ENCODE measurements at places on chromosomes 3 and 15.

- DNase-seq = no peak
Observed at GRCh38 chr3:73141525-73141924, 80.1 kb downstream of the EBLN2 start.

- no peak for DNase-seq
Observed at GRCh38 chr3:118181274-118181673, 853.4 kb downstream of the IGSF11 start.

DNA sequence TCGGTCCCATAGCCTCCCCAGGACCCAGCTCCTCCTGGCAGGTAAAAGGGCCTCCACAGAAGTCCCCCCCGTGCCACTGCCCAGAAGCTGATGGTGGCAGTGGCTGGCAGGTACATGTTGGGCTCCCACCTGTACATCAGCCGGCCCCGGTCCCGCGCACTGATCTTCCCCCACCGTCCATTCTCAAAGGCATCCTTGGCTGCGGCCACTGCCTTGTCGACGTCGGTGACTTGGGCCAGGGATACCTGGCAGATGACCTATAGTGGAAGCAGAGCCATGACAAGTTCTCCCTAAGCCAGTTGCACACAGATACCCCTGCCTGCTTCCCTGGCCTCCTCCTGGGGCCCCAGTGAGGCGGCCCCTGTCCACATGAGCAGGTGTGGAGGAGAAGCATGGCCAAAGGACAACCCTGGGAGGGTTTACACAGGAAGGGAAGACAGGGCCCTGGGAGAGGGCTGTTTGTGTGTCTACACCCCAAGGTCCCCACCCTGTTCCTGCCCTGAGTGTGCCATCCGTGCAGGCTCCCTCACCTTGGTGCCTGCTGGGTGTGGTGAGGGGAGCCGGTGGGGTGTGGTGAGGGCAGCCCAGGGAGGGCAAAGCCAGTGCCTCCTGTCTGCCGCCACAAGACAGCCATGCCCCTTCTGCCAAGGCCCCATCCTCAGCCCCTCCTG, 44.8 kb downstream of the ALDH1L1 start:
- DNase-seq = no peak

DNA sequence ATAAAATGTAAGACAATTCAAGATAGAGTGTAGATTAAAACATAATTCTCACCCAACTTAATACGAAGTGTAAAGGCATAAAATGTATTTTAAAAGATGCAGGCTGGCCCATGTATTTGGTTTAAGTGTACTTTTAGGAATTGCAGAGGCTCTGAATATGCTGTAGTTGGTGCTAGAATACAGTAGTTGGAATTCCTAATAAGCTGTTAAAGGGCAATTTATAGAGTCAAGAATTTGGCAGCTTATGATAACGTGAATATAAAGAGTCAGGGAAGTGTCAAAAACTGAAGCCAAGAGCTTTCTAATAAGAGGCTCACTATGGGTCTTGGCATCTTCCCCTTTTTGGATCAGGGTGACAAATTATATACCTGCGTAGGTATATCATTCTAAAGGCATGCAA, 36.5 kb downstream of the ADAMTS9 start:
- DNase-seq = no peak

- no peak for DNase-seq
Observed at GRCh38 chr3:134406331-134407238, 32.3 kb upstream of the AMOTL2 start.

GRCh38 chr15:69031013-69032001, 16.8 kb downstream of the NOX5 start:
- DNase-seq = no peak

- DNase-seq = no peak
Observed at GRCh38 chr3:171173736-171174135, 147.2 kb upstream of the SLC2A2 start.

DNA sequence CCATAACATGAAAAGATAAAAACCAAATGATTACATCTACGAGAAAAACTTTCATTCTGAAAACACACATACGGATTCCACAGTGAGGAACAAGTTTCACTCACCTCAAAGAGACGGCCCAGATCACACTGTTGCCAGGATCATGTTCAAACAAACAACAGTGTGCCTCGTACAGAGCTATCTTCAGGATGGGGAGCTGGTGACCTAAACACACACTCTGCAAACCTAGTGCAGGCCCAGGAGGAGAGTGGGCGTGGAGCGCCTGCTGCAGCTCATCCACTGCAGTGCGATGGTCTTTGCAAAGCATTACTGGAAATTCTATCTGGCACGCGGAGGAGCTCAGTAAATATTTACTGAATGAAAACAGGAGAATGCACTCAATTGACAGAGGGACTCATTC, 38.5 kb downstream of the TAMM41 start:
- DNase-seq = no peak

DNA sequence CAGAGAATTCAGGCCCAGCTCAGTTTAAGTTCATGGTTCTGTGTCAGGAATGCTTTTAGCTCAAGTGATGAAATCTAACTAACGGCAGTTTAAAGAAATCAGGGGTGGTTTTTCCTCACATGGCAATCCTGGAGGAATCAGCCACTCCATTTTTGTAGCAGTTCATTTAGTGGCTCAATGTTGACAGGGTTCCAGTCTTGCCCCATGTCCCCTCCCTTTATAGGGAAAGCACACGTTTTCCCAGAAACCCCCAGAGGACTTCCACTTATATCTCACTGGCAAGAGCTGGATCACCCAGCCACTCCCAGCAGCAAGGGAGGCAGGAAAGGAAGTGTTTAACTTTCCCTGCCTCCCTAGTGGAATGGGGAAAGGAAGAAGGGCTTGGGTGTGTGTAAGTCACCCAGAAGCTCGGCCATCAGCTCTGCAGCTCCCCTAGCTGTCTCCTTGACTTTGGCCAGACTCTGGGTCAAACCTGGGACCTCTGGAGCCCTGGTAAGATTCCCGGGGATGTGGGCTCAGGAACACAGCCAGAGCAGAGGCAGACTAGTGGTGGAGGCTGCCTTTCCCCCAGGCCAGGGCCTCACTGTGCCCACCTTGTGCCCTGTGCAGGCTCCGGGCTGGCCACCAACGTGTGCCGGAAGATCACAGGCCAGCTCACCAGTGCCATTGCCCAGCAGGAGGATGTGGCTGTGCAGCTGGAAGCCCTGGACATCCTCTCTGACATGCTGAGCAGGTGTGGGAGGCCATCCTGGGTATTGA, 11.3 kb downstream of the CAND2 start:
- no peak for DNase-seq

DNA sequence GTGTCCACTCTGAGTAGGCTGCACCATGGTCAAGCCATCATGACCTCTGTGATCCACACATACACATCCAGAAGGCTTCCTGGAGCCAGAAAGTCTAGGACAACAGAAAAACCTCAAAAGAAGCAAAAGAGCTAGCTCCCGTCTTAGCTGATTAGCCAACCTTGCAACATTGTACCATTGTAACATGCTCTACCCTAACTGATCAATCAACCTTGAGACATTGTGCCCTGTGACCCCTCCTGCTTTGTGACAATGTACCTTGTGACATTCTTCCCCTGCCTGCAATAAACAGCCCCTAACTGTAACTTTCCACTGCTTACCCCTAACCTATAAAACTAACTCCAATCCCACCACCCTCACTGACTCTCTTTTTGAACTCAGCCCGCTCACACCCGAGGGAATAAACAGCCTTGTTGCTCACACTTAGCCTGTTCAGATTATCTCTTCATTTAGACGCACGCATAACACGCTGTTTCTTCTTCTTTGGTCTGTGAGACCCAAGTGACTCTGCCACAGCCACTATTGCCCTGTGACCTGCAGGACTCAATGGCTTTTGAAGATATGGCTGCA, 1104.6 kb downstream of the OTOL1 start:
- no peak for DNase-seq

DNA sequence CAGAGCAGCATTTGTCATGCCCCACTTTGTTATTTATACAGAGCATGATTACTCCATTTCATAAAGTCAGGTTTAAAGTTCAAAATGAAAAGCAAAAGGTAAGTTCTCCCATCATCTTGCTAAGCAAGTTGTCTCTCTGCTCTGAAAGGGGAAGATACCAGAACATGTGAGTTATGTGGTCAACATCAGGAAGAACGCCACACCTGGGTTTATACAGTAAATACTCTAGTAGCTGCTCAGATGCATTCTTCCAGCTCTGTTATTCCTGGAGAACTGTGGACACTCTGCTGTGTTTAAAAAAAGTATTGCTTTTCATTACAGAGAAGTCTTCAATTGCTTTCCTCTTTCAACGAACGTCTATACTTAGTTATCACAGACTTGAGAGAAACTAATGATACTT, 145.7 kb downstream of the PLCL2 start:
- no peak for DNase-seq

- no peak for DNase-seq
Observed at GRCh38 chr3:190443257-190443656, 6.4 kb downstream of the TMEM207 start.

DNA sequence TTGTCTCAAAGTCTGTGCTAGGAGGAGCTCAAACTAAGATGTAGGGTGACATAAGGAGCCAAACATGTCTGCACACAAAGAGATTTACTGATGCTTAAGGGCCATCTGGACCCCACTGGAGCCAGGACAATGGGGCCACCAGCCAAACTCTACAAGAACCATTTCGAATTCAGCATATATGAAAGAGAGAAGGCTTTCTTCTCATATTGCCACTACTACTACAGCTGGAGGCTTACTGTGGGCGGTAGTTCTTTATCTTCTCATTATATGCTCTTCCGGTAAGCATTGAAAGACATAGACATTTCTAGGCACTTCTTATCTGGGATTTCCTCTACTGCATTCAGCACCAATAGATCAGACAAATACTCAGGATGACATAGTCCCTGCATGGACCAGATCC, 404.4 kb upstream of the PROK2 start:
- DNase-seq = no peak
